AG10803 (cell line): ENCODE measurements at places on chromosomes 7 and 10.

GRCh38 chr7:54812756-54813322, 53.8 kb upstream of the SEC61G start:
- no peak for DNase-seq

DNA sequence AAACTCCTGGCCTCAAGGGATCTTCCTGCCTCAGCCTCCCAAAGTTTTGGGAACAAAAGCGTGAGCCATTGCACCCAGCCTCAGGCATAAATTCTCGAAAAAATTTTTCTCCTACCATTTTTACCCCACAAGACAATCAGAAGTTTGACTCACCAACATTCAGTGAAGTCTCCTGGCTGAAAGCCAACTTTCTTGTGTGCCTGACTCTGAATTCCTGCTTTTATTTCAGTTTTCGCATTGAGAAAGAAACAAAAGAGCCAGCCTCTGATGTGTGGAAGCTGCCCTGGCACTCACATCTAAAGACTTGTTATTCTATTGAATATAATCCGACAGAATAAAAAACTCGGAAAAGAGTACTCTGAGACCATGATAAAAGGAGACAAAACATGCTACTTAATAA, 402.9 kb downstream of the MAGI2 start:
- peak; percentile 38 for DNase-seq

GRCh38 chr7:85185424-85186082, 1.3 kb downstream of the SEMA3D start:
- DNase-seq, result peak; percentile 65

GRCh38 chr7:55198634-55199392, 166.3 kb upstream of the LANCL2 start:
- no peak for DNase-seq

GRCh38 chr7:28669330-28669729, 257.0 kb downstream of the CREB5 start:
- no peak for DNase-seq

- peak; percentile 9 for DNase-seq
Measured at GRCh38 chr7:66894463-66895080, 26.5 kb upstream of the TMEM248 start.

- no peak for DNase-seq
Measured at GRCh38 chr10:17801507-17801906, 7.6 kb upstream of the MRC1 start.

- DNase-seq, result no peak
Measured at GRCh38 chr10:10418387-10418786, 599.3 kb upstream of the CELF2 start.

- no peak for DNase-seq
Measured at GRCh38 chr7:137342265-137342664, 1.3 kb downstream of the PTN start.

DNA sequence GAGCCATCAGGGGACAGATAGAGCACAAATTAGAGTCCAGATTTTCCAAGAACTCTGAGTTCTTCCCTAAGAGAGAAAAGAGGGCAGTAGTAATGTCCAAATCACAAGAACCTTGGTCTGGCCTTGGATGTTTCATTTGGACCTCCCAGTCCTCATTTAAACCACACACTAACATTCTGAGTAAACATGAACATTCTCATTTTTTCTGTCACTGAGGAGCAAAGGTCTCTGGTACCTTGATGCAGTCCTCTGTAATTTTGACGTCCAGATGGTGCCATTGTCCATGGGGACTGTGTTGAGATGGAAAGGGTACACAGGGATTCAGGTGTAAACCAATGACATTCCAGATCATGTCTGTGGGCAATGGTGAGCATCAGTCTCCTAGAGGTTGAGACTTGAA, 225.4 kb upstream of the PHYHIPL start:
- no peak for DNase-seq

DNA sequence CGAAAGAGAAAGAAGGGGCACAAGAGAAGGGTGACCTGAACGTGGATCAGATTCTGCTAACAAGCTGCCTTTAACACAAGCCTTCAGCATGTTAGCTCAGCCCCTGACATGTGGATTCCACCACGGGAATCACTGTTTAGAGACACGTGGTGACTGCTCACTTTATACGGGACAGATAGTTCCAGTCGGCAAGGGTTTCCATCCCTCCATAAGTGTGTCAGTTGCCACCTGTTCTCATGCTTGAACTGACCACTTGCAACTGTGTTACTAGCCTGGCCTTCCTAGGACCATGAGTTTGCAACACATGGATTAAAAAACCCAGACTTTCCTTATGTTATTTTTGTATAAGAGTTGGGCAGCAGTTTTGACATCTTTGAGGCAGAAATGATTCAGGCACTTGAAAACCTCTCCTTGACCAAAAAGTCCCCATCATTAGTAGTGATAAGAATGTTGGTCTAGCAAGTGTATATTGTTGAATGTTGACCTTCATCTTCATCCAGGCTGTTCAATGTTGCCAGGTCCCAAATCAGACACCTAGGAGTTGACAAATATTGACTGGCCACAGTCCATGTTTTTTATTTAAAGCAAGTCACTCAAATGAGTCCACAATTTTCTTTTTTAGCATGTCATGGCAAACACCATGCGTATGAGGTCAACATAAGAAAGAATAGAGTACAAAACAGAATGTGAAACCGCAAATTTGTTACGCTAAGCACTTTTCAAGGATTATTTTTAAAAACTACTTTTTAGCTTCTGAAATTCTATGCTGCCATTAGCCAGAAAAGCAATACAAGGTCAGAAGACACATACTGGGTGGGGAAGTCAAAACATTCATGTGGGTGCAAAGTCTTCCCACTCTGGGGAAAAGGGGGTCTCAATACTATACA, 101.6 kb downstream of the ABLIM1 start:
- no peak for DNase-seq

DNA sequence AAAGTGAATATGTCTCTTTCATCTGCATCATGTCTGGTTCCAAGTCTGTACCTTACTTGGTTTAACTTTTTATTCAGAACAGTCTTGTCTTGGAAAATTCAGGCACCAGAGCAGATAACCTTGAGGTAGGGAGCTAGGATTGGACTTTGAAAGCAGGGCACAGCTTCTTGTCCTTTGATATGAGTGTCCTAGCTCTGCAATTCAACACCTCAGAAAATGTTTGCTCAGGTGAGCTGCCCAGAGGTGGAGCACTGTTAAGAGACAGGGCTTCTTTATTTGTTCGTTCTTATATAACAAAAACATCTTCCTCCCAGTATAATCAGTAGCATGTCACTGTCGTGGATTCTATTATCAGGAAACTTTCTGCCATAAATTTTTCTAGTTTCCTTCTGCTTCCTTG, 118.3 kb downstream of the LRRC4 start:
- DNase-seq, result no peak

DNA sequence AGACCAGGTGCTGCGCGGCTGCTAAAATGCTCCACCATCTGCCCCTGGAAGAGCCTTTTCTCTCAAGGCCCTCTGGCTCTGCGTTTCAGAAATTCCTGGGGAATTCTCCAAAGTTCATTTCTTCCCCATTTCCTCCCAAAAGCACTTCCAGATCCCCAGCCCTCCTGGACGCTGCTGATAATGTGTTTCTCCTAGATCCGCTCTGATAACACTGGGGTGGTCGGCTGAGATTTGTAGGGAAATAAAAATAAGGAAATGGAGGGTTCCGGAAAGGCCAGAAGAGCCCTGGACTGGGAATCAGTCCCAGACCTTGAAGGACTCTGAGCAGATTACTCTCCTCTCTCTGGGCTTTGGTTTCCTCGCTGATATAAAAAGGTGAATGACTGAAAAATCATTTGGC, 28.1 kb downstream of the COL13A1 start:
- no peak for DNase-seq

DNA sequence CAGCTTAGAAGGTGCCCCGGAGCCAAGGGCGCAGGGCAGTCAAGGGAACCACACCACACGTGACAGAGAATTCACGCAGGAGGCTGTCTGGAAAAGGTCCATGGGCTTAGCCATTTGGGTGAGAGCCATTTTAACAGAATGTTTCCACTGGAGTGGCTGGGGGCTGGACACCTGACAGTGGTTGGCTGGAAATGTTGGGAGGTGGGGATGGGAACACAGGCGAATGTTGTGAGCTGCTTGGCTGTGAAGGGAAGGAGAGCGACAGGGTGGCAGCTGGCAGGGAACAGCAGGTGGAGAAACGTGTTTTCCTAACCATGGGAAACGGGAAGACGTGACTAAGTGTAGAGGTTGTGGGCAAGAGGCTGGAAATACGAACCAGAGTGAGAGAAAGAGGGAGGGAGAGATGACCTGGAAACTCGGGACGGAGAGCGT, 100.5 kb upstream of the ZNF32 start:
- no peak for DNase-seq

DNA sequence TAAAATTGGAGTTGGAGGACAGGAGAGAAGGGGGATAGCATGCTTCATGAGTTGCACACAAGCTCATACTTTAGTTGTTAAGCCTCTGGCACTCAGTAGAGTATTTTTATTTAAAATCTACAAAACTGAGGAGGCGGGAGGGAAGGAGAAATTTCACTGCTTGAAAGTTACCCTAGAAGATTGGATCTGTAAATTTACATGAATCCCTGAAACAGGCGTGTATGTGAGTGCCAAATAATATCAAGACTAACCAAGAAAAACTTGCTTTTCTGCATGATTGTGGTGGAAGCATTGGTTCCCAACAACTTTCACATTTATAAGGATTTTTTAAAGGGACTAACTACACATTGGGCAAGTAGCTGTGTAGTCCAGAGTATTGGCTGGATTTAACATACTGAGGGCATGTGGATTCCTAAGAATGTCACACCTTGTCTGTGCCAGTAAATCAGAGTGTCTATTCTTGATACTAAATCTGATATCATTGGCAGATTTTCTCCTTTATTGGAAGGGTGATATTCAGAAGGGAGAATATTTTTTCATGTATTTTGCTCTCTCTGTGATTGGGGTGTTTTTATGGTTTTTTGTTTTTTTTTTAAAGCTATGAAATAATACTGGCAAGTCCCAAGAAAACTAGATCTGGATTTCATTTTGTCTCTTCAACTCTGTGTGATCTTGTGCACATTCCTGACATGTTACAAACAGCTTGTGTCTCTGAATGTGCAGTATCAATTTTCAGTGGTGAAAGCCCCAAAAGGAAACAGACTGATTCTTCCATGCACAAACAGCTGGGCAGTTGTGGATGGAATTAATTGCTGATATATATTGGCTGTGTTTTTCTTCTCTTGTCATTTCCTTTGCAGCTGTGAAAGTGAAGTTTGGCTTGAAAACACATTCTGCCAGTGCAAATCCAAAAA, 67.2 kb downstream of the ADD3 start:
- peak; percentile 95 for DNase-seq

GRCh38 chr10:95531058-95531809, 29.9 kb downstream of the SORBS1 start:
- no peak for DNase-seq

DNA sequence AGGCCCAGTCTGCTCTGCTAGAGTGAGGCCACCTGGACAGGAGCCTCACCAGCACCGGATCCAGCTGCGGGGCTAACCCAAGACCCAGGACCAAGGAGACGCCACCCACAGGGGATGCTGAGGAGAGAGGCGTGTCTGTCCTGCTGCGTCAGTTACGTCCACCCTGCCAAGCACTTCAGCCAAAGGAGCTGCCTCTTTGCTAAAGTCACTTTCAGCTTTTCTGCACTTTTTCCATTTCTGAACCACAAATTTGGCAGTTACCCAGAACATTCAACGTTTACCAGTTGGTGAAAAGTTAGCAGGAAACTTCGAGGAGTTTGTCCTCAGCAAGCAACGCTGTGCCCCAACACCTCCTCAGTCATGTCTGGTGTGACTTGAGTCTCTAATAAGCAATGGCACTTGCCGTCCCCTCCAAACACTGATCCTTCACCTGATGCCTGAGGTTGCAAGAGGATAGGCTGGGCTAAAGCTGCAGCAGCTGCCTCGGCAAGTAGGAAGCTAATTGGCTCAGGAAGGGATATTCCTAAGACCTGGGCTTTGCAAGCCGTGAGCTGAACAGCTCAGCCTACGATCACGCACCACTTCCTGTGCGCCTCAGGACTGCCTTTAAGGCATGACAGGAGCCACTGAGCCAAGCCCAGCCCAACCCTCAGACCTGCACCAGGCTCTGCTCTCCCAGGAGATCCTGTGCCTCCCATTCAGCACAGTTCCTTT, 40.1 kb downstream of the KCNH2 start:
- DNase-seq, result peak; percentile 17

DNA sequence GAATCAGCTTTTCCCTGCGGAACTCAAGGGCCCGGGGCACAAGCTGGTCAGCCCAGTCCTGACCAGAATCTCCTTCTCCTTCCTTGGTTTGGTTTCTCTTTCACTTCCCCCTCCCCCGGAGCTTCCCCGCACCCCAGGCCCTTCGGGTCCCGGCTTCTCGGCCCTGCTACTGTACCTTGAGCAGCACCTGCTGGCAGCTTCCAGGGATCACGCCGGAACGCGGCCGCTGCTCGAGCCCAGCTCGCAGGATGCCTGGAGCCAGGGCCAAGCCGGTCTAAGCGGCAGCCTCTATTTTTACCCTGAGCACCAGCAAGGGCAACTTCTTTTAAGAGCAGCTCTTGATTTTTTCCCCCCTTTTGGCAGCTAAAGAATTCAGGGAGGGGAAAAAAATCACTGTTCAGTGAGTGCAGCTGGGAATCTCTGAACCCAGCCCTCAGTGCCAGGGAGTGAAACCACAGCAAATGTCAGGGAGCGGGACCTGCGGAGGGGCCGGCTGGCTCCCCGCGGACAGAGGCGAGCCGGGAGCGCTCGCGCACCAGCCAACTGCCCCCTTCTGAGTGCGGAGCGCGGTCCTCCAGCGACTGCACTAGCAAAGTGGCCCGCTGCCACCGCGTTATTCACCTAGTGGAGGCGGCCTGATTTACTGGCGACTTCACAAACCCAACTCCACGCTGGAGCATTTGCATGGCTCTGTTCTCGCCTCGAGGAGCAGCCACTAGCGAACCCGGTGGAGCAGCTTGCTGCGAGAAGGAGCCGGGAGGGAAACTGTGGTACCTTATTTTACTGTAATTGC, 2.4 kb upstream of the INHBA start:
- peak; percentile 88 for DNase-seq

- DNase-seq, result no peak
Measured at GRCh38 chr10:71346731-71347130, 27.7 kb downstream of the SLC29A3 start.

- no peak for DNase-seq
Measured at GRCh38 chr7:119684763-119685162, 588.2 kb upstream of the KCND2 start.

GRCh38 chr10:105973360-105973759, 1191.1 kb downstream of the SORCS1 start:
- no peak for DNase-seq

DNA sequence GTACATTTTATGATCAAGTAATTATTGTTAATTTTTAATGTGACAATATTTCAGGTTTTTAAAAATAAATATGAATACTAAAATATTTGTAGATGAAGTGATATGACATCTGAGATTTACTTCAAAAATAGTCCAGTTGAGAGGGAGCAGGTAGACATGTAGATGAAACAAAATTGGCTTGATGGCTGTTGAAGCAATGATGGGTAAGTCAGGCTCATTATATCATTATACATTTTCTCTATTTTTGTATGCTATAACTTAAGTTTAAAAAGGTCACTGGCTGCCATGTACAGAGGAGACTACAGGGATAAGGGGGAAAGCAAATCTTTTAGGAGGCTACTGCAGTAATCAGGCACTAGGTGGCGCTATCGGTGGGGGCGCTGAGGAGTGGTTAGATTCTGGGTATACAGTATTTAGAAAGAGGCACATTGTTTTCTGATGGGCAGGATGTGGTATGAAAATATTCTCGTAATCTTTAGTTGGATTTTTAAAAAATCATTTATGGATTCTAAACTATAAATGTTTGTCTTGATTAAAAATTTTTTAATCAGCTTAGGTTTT, 189.8 kb upstream of the IMMP2L start:
- peak; percentile 41 for DNase-seq

GRCh38 chr7:107167483-107168232, 1.1 kb upstream of the HBP1 start:
- peak; percentile 84 for DNase-seq
